ENCODE measurements at places on chromosomes 12 and 14. TPM values are rescaled to one million over a fixed set of nuclear protein-coding genes. Genes with fewer than 3 reads are reported as not detected.
A peak's percentile ranks its signal among the peaks of the same experiment; 100 is the strongest.

Gene HOXC6
- 16.3 TPM for polyA plus RNA-seq

GRCh38 chr12:65832217-65832616 is 7.9 kb downstream of the HMGA2 start:
- DNase-seq: no peak

DNA sequence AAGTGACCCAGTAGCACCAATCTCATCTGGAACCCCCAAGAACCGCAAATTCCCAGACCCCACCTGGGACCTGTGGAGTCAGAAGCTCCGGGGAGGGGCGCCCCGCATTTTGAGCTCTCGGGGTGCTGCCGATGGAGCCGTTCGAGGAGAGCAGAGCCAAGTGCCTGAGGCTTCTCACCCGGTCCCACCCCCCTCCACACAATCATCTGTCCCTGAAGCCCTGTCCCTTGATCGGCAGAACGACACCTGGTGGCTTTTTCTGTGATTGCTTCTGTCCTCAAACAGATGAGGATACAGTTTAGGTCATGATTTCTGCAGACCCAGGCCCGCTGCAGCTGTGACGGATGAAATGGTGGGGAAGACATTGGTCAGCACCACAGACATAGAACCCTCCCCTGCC is 74.7 kb downstream of the NOC4L start:
- no peak for DNase-seq

Gene PLXNC1
- 15.3 TPM for polyA plus RNA-seq

GRCh38 chr14:73713803-73714655 is at the start of gene PNMA1:
PNMA1 (minus strand) TSS chr14:73714384; CDS start chr14:73713639, 745 bp downstream.
- peak; percentile 89 for DNase-seq

- no peak for DNase-seq
Observed at GRCh38 chr14:54188064-54188666, 208.6 kb upstream of the CDKN3 start.

DNA sequence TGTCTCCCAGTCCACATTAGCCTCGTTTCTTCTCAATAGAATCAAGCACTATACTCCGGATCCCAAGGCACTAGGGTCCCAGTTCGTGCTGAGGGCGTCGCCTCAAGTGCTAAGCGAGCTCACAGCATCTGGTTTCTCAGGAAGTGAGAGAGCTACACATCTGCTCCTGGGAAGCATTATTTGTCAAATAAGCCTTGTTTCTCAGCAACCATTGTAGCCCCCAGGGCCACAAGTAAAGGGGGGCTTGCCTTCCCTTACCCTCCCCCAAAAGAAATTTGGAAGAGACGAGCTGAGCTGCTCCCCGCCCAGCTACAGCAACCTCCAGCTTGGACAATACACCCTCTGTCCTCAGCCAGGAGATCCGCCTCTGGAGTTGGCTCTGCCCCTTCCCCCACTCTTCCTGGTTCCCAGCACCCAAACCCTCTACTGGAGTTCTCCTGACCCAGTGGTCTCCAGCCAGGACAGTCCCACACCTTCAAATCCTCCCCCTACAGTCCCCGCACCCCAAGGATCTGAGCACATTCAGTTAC is 5.7 kb upstream of the TNS2 start:
- peak; percentile 78 for DNase-seq

Gene MYO1H
- 0.25 TPM for polyA plus RNA-seq

DNA sequence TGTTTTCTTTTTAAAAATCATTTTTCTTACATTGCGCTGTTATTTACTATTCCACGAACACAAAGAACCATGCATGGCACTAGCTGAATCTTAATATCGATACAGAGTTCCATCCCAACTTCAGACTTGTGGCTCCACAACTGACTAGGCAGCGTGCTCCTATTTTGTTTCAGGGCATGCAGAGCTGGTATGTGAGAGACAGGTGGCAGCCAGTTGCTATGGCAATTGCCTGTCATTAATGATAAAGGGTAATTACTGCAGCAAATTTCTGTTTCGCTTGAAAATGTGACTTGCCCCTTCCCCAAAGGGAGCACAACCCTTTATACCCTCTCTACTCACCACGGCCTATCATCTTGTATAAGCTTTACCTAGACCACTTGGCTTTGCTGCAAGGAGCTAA is 113.1 kb upstream of the G2E3 start:
- no peak for DNase-seq

DNA sequence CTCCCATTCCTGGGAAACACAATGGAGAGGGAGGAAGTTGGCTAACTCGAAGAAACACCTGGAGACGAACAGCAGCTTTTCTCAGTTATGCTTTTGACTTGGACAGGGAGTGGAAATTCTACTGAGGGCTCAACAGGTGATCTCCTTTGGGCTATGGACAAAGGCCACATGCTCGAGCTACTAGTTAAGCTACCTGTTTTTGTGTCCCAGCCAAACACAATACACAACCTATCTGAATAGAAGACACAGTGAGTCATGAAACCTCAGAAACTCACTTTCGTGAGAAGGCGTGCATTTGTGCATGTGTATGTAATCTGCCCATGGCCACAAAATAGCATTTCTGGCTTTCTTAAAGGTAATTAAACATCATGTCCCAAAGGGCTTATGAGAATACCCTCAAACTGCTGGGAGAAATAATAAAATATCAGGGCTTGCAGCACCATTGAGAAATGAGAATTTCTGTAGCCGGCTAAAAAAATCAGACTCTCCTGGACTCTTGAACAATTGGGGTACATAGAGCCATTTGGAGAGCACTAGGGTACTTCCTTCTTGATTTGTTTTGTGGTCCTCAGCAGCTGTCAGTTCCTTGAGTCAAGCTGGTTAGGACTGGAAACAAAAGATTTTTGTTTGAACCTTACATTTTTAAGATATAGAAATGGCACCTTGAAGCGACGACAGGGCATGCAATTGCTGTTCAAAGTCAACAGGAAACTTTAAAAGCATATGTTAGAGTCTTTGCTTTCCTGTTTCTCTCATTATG is 85.5 kb upstream of the PTHLH start:
- DNase-seq: no peak

GRCh38 chr12:19652386-19652785 is 213.1 kb downstream of the AEBP2 start:
- DNase-seq: no peak

DNA sequence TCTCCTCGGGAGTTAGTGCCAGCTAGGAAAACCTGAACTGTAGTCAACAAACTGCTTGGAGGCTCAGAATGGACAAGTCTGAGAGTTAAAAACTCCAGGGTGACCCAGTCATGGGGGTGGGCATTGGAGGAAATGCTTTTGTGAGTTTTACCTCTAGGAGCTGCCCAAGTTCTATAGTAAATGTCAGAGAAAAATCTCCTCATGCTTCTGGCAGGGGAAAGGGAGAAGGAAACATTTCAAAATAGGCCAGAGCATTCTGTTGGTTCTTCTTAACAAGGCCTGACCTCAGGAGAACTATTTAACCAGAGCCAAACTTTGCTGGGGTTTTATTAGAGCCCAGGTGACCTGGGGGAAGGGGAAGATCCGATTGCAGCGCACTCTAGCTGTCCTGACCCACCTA is 12.3 kb downstream of the NINJ2 start:
- DNase-seq: no peak

DNA sequence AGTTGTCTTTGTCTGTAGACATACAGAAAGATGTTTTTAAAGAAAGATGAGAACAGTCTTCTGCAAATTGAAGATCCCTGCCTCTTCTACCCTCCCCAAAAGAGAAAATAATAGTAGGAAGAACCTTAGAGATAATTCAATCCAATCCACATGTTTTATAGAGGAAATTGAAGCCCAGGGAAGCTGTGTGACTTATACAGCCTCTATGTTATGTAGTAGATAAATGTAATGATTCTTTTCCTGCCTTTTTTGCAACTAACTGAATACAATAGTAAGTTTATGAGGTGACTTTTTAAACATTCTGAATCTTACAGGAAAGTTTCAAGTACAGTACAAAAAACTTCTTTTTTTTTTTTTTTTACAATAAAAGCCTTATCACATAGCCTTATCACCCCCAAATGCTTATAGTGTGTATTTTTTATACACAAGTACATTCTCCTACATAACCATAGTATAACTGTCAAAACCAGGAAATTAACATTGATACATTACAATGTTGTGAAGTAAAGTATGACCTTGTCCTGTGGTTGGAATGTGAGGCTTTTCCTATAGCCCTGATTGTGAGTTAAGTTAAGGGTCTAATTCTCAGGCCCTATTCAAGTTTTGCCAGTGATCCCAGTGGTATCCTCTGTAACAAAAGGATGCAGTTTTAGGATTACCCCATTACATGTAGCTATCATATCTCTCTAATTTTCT is 94.4 kb downstream of the FIGNL2 start:
- no peak for DNase-seq

GRCh38 chr12:42447371-42447786 is 121.4 kb downstream of the PPHLN1 start:
- no peak for DNase-seq

Gene ADAM21
- polyA plus RNA-seq: 0.40 TPM

DNA sequence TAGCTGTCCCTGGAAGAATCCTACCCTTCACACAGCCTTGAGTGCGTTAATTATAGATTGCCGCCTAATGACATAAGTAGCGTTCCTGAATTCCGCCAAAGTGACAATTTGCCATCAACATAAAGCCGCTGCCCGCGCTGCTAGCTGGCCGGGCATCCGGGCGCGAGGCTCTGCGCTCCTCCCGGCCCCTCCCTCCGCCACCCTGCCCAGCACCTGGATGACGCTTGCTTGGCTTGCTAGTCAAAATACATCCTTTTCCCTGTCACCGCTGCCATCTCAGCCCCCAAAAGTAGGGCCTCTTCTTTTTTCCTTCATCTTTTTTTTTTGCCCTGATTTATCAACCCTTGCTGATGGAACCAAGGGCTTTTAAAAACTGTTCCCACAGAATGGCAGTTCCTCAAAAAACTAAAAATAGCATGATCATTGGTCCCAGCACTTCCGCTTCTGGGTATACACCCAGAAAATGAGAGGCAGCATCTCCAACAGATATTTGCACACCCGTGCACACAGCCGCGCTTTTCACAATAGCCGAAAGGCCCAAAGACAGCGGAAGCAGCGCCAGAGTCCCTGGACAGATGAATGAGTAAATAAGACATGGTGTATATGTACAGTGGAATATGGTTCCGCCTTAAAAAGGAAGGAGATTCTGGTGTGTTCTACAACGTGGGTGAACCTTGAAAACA is 235.2 kb downstream of the BCL11B start:
- no peak for DNase-seq

Gene SYT1
- polyA plus RNA-seq: 1.0 TPM

GRCh38 chr14:67438969-67439368 is 27.0 kb upstream of the PLEK2 start:
- DNase-seq: no peak

GRCh38 chr12:31728289-31728916 is 418 bp downstream of the AMN1 start:
- no peak for DNase-seq

Gene LHX5
- polyA plus RNA-seq: not detected

GRCh38 chr12:82942991-82943401 is 256.3 kb downstream of the TMTC2 start:
- DNase-seq: peak; percentile 34

DNA sequence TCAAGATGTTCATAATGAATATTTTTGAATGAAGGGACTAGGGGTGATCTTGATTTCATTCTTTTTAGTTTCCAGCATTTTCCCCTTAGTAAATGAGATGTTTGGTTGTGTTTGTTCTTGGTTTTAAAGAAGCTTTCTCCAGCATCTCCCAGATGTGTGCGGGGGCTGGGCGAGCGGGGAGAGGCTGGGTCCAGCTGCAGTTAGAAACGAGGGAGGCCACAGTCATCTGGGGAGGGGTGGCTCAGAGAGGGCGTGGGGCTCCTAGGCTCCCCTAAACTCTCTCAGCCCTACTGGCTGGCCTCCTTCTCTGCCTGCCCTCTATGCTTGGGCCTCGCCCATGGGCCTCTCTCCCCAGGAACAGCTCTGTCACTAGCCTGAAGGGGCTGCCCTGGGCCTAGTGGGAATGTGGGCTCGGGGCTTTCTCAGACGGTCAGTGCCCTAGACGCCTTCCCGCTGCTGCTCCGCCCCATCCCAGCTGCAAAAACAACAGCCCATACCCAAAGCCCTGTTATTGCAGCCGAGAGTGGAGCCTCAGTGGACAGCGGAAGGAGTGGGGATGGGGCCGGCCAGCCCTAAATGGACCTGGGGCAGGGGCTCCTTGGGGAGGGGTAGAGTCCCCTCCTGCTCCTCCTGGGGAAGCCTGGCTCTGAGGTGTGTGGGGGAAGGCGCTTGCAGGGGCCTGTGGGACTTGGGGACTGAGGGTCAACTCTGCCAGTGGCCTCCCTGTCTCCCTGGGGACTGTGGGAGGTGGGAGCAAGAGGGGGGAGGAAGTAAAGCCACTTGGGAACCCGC is 18.3 kb upstream of the EIF2B2 start:
- DNase-seq: no peak

- no peak for DNase-seq
Observed at GRCh38 chr12:9211687-9212086, 3.5 kb upstream of the PZP start.

GRCh38 chr12:50218386-50218785 is 51.2 kb upstream of the CERS5 start:
- DNase-seq: no peak

GRCh38 chr14:51356381-51356780 is 116.3 kb downstream of the TMX1 start:
- DNase-seq: no peak

DNA sequence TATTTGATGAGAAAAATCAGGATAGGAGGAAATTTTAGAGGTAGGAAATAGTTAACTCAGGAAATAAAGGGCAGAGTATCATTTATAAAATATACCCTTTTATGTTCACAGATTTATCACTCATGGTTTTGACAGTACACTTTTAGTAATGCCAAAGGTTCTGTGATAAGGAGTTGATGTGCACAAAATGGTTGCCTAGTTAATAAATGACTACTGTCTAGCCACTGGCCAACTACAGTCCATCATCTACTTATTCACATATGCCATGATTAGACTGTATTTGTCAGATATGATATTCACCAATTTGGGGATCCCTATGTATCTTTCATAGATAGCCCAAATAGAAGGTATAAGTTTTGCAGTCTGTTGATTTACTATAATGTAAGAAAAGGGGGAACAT is 19.2 kb upstream of the GXYLT1 start:
- DNase-seq: no peak

DNA sequence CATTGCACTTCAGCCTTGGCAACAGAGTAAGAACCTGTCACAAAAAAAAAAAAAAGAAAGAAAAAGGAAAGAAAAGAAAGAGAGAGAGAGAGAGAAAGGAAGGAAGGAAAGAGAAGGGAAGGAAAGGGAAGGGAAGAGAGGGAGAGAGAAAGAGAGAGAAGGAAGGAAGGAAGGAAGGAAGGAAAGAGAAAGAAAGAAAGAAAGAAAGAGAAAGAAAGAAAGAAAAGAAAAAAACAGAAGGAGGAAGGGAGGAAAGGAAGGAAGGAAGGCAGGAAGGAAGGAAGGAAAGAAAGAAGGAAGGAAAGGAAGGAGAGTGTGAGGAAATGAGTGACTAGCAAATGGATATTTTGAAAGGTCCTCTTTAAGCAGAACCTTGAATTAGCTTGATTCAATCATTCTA is 13.3 kb upstream of the CMAS start:
- no peak for DNase-seq

- no peak for DNase-seq
Observed at GRCh38 chr12:116616536-116617248, 57.5 kb downstream of the MAP1LC3B2 start.

GRCh38 chr12:42921741-42922504 is 332.4 kb upstream of the PRICKLE1 start:
- no peak for DNase-seq

Gene CCDC184
- polyA plus RNA-seq: 1.7 TPM

Gene ASCL1
- polyA plus RNA-seq: not detected

Gene TSHR
- polyA plus RNA-seq: 0.84 TPM

Gene KRT82
- not detected for polyA plus RNA-seq
